ENCODE measurements at places on chromosomes 16 and 17.

DNA sequence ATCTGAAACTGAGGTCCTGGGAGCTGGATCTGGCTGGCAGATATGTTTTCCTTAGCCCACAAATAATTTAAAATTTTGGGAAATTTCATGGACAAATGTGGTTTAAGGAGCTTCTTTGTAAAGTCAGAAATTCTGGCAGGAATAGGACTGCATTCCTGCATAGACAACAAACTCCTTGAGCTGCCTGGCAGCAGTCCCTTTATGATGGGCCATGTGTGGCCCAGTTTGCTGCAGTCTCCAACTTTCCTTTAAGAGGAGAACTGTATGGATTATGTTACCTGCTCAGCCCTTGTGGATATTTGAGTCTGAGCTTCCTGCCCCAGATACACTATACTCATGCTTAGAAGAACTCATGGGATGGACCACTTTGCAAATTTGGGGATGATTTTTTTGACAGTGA is 48.5 kb upstream of the HS3ST2 start:
- no peak for DNase-seq

DNA sequence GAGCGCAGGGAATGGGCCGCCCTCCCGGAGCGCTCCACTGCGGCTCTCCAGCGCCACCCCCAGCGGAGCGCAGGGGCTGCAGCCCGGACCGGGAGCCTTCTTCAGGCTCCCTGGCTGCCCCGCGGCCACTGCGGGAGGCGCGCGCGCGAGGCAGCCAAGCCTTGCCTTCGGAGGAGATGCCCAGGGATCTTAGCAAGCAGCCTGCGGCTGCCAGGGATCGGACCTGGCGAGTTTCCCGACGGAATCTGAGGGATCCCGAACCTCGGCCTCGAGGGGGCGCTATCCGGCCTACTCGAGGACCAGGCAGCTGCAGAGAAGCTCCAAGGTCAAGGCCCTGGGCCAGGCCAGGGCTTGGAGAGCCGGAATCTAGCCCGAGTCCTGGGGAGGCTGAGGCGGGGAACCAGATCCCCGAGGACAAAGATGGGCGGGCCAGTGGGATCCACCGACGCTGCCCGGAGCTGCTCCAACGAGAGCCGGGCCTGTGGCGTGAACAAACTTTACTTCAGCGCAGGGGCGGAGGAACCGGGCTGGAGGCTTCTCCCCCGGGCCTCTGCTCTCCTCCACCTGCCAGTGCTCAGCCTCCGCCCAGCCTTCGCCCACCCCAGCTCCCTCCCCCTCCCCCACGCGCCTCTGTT is at the start of gene IRX6:
TSS of gene IRX6 (plus strand) at position 567 of the 635 bp plus-strand sequence. CDS start 889 bp downstream, outside the sequence.
- peak; percentile 6 for DNase-seq

DNA sequence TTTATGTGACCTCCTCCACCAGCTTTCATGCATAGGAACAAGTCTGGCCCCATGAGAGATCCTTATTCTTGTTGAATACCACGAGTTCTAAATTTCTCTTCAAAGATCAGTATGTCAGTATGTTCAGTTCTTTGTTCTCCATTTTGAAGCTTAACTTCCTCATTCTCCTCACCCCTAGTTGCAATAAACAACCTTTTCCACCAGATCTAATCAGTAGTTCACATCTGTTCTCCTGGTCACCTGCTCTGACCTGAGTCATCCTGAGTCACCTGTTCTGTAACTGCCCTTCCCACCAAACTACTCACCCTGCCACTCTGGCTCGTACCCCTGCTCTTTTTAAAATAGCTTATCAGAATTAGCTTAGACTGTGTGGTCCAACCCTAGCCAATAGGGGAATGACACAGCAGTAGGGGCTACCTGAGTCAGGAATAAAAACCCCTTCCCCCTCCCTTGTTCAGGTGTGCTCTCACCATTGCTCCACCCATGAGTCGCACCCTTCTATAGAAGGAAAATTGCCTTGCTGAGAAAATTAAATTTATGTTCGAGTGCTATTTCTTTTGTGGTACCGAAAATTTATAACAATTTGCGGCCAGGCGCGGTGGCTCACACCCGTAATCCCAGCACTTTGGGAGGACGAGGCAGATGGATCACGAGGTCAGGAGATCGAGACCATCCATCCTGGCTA is 94.6 kb downstream of the EMP2 start:
- no peak for DNase-seq

GRCh38 chr16:83648347-83648746 is 159.4 kb upstream of the HSBP1 start:
- DNase-seq = no peak

DNA sequence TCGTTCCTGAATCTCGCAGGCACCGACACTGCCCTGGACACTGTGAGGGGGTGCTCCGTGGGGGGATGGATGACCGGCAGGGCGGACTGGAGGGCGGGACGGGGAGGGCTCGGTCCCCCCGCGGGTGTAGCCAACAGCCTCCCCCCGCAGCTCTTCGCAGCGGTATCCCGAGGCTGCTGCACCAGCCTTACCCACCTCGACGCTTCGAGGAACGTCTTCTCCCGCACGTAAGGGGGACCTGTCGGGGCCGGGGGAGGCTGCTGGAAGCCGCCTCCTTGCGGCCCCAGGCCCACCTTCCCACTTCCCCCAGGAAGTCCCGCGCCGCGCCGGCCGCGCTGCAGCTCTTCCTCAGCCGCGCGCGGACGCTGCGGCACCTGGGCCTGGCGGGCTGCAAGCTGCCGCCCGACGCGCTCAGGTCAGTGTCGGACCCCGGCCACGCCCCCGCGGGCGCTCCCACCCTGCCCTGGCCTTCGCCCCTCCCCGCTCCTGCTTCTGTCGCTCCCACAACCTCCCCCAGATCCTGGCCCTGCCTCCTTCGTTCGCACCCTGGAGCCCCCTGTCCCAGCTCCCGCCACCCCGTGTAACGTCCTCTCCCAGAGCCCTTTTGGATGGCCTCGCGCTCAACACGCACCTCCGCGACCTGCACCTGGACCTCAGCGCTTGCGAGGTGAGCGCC is 3.3 kb downstream of the CARMIL2 start:
- DNase-seq = no peak

GRCh38 chr16:86431540-86431939 is 78.8 kb upstream of the FOXF1 start:
- DNase-seq = no peak

GRCh38 chr16:88499836-88500251 is 46.8 kb downstream of the ZFPM1 start:
- no peak for DNase-seq

GRCh38 chr17:81966343-81967243 is 5.6 kb upstream of the NOTUM start:
- DNase-seq = peak; percentile 68

- no peak for DNase-seq
Observed at GRCh38 chr16:84740596-84741116, 40.9 kb downstream of the USP10 start.

DNA sequence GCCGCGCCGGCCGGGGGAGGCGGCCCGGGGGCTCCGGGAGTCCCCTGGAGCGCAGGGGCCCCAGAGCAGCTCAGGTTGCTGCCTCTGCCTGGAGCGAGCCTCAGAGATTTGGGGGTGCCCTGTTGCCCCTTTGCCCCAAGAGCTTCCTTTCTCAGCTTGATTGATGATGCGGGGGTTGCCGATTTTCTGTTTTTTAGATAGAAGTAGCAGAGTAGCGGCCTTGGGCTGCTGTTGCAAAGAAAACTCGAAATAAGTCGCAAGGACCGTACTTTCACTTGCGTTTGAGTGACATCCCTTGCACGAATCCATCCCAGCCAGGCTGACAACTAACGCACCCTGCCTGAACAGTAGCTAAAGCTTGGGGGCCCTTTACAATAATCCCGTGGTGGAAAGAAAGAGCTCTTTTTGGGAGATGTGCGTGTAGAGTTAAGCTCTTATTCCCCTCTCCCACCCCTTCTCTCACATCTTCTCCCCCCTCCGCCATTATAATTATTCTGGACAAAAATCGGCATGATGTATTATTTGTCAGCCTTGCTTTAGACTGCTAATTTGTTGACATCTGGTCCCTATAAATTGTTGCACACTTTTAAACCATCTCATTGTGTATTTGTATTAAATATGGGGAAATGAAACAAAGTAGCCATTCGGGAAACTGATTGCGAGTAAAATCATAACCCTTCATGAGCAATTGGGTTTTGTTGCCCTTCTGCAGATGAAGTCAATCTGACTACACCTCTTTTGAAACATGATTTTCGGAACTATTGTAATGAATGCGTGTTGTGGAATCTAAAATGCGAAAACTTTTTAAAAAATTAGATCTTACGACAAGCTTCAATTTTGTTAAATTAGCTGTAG is 873 bp downstream of the USP10 start:
- DNase-seq = peak; percentile 13

DNA sequence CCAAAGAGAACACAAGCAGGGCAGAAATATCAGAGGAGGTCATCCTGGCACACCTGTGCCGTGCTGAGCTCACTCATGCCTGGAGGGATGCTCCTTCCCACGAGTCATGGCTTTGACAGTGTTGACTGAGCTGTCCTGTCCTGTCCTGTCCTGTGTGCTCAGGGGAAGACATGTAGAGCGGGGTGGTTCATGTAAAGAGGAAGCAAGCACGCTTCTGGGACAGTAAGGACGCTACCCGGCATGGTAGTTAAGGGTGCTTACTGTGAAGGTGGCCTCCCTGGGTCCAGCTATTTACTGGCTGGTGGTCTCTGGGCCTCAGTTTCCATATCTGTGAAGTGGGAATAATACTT is 398 bp downstream of the LGALS9 start:
- DNase-seq = peak; percentile 51

DNA sequence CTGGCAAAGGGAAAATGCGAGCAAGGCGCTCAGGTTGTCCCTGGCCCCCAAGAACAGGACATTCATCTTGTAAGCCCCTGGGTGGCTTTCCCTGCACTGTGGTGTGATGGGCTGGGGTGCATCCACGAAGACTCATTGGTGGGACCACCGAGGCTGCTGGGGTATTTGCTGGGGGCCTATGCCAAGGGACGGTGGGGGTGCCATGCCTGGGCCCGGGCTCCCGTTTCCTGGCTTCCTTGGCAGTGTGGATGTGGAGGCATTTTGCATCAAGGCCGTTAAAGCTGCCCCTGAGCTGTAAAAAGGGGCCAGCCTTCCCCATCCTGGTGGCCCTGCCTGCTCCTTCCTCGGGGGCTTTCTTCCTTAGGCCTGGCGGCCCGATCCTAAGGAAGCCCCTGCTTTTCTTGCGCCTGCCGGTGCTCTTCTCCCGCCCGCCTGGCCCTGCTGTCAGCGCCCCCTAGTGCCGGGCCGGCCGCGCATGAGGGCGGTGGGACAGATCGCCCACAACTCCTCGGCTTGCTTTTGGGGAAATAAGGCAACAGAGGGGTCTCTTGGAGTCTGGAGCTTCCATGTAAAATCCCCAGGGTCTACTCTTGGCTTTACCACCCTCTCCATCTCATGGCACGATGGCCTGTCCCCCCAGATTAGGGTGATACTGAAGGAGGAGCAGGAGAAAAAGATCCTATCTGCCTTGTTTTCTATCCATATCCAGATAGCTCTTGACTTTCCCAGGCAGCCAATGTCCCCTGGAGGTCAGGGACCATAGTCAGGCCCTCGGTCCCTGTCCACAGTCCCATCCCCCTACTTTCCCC is 9.8 kb upstream of the TBX2 start:
- DNase-seq = peak; percentile 80

DNA sequence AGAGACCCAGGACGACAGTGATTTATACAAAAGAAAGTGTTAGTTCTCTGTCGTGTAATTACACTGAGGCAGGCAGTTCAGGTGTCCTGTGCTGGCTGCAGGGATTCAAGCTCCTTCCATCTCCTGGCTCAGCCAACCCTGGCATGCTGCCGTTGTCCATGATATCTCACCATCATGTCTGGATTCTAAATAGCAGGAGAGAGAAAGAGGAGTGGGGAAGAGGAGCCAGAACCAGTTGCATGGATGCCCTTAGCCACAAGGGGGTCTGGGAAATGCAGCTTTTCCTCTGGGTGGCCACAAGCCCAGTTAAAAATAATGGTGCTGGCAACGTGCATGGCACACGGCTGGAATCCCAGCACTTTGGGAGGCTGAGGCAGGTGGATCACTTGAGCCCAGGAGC is 9.7 kb downstream of the C16orf54 start:
- no peak for DNase-seq

DNA sequence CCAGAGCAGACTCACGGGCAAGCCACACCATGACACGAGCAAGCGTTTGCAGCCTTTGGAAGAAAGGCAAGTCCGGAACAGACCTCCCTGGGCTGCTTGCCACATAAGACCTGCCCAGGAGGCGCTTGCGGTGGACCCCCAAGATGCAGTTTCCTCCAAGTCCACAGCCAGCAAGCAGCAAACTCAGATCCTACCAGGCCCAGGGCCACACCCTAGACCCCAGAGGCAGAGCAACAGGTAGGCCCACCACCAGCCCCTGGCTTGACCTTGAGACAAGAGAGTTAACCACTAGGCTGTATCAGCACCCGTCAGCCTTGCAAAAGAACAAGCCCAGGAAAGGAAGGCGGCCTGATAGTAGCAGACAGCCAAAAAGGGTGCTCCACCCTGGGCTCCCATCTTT is 2.3 kb downstream of the FAAP100 start:
- no peak for DNase-seq

DNA sequence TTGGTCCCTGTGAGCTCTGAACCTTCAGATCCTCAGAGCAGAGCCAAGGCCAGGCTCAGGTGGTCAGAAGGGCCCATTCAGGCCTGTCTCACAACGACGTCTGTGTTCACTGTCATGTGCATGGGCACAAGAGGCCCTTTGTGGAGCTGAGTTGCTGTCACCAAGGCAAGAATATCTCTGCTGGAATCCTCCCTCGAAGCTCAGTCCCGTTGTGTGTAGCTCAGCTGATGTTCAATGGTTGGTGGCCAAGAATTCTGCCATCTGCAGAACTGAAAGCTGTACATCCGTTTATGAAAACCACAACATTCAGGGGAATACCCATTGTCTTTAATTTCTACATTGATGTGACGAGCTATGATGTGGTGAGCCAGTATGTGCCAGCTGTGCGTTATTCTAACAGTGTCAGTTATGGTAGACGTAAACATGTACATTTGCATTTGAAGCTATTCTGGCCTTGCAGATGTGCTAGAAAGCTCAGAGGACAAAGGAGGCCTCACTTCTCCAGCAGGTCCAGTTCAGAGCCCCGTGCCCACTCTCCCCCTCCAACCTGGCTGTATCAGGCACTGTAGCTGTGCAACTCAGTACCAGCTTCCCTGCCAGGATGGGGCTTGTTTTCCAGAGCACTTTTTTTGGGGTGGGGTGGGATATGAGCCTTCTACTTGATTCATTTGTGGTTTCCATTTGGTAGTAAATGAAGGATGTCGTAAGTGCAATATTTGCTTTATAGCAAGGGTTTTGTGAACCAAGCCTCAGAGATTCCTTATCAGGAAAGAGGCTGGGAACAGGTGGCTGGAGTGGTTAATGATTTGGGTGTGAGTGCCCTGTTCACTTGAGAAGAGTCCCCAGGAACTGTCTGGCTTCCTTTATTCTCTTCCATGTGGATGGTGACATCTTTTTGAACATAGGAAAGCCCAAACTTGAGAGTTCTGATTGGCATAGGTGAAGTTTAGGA is 56.1 kb downstream of the B9D1 start:
- peak; percentile 89 for DNase-seq

Data from suppressor macrophage (primary cell).